ENCODE measurements at places on chromosomes 12 and 14.

GRCh38 chr12:108129017-108129812 lies at the start of gene WSCD2:
TSS of gene WSCD2 (plus strand) at chr12:108129288. CDS start at chr12:108195833, 66,545 bp downstream.
- no peak for DNase-seq

GRCh38 chr12:87687362-87687761 lies 341.8 kb downstream of the C12orf50 start:
- no peak for DNase-seq

- no peak for DNase-seq
These were observed 73.0 kb downstream of the NRXN3 start for GRCh38 chr14:78243187-78243586.

GRCh38 chr14:88156127-88156526 lies 151.2 kb downstream of the GPR65 start:
- DNase-seq: no peak

DNA sequence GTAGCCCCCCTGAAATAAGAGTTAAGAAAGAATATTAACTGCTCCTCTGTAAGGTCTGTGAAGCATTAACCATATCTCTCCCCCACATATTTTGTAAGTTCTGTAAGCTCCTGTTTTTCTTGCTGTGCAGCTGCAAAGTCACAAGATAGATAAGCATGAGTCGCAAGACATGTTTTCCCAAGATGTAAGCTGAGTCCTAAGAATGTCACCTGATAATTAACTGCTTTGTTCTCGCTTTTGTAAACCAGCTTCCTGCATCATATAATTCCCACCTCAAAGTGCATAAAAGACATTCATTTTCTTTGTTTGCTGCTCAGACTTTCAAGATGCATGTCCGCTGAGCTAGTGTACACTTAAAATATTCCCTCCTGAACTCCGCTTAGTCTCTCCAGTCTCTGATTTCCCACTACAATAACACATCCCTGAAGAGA lies 27.0 kb upstream of the PHC1 start:
- no peak for DNase-seq

GRCh38 chr12:94172973-94173372 lies 24.6 kb downstream of the PLXNC1 start:
- DNase-seq: no peak

- DNase-seq: no peak
These were observed 68.9 kb upstream of the CISTR start for GRCh38 chr12:53820514-53821306.

- peak; percentile 36 for DNase-seq
These were observed 179.6 kb downstream of the TMEM117 start for GRCh38 chr12:44015333-44015941.

DNA sequence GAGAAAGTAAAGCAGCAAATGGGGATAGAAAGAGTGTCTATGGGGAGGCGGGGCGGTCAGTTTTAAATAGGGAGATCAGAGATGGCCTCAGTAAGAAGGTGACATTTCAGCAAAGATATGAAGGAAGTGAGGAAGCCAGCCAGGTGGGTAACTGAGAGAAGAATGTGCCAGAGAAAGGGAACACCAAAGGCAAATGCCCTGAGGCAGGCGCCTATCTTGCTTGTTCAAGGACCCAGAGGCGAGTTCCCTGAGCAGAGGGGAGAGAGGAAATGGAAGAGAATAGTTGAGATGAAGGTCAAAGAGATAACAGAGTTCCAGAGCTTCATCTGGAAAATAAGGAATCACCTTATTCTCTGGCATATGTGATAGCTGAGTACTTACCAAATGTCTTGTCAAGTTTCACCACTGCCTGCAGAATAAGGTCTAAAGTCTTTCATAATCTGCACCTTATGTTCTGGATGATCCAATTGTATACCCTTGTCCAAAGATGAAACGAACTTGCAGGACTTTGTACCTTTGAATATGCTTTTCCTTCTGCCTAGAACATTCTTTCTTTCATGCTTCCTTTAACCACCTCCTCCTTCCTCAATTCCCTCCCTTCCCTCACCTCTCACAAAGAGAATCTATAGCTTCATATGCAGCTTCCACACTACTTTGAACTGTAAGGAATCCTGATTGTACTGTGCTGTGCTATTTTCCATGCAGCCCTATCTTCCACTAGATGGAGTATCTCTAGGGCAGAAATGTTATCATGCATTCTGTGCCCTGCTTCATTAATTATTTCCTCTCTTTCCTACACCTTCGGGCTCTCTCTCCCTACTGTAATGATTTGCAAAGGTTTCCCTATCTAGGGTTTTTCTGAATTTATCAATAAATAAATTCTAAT lies 38.5 kb downstream of the GNPTAB start:
- DNase-seq: no peak

DNA sequence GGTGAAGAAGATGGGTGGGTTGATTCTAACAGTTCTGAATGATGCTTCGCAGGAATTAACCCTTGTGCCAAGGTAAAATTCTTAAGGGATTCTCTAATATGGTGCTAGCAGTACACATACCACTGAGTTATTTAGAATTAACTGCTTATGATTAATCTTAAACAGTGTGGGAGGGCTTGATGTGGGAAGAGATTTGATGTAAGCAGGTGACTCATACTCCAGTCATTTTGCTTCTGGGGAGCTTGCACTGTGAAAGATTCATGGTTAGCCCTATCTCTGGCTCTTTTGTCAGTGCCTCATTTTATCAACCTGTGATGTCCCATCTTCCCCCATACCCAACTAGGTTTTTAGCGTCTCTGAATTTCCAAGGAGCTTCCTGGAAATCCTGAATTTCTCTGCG lies 83.8 kb downstream of the NRXN3 start:
- DNase-seq: no peak

GRCh38 chr14:96098309-96098998 lies 59.3 kb downstream of the C14orf132 start:
- DNase-seq: peak; percentile 53

- DNase-seq: no peak
These were observed 313.6 kb upstream of the RTL1 start for GRCh38 chr14:101217080-101217463.

GRCh38 chr14:63009495-63009894 lies 35.8 kb downstream of the KCNH5 start:
- no peak for DNase-seq

DNA sequence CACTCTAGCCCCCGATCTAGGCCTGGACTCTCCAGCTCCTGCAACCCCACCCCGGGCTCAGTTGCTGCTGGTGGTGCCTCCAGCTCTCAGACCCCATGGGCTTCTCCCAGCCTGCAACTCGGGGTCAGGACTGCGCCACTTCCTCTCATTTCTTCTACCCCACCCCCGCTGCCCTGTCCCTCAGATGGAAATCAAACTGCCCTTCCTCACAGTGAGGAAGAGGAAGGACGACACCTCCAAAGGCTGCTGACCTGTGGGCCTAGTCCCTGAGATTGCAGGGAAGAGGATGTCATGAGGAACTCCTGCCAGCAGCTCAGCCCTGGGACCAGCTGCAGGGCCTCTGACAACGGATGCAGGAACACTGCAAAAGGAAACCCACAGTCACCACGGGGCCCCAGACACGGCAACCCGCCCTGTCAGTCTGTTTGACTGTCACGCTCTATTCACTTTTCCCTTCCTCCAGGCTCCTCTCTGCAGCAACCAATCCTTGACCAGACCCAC lies 29.3 kb upstream of the PNMA1 start:
- no peak for DNase-seq

GRCh38 chr12:54300732-54301427 lies at the start of gene NFE2:
TSS of gene NFE2 (minus strand) at chr12:54301015. CDS start at chr12:54295248, 5,767 bp downstream.
- peak; percentile 33 for DNase-seq

DNA sequence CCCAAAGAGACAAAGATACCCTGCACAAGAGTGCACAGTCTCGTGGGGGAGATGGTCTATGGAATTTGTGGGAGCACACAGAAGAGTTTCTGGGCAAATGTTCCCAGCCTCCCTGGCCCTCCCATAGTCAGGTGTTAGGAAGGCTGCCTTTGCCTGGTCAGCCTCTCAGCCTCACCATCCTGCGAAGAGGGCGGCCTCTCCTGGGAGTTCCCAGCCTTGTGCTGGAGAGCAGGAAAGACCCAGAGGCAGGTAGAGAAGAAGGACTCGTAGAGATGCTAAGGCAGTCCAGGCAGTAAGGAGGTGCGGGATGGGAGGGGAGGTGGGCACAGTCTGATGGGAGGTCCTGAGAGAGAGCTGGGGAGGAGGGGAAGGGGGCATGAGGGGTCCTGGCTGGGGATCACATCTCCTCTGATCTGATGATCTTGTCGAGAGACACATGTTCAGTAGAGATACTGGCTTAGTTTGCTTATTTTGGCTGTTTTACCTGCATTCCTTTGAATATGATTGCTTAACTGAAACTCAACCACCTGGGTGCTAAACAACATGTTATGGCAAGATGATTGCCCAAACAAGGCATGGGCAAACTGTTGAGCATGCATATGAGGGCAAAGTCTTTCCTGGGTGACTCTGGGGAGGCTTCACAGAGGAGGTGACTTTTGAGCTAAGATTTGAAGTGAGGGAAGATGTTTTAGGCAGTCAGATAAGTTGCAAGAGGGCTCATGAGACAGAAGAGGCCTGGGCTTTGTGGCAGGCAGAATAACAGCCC lies 10.5 kb downstream of the SERPINA6 start:
- no peak for DNase-seq

Data from NCI-H1436 (cell line).